ENCODE measurements at places on chromosomes 7 and 10. TPM values are rescaled to one million over a fixed set of nuclear protein-coding genes. Genes with fewer than 3 reads are reported as not detected.

Gene PILRA
- total RNA-seq, result 3.8 TPM

Gene GRM8
- 5.3 TPM for total RNA-seq

Gene STK31
- 6.6 TPM for total RNA-seq

Gene ANXA8L1
- total RNA-seq, result not detected

Gene SOSTDC1
- 13.1 TPM for total RNA-seq

Gene MYL10
- total RNA-seq, result not detected

Gene FEZF1
- not detected for total RNA-seq

Gene PLAC9
- 1.3 TPM for total RNA-seq

Gene CYP3A5
- total RNA-seq, result 0.63 TPM

Gene CDK5
- total RNA-seq, result 36.6 TPM

Gene CPA2
- total RNA-seq, result not detected

Gene CALHM1
- not detected for total RNA-seq

Gene SPDYE9
- not detected for total RNA-seq

Gene SLC35B4
- 35.4 TPM for total RNA-seq

Gene ARF5
- 80.8 TPM for total RNA-seq

Gene CLEC2L
- total RNA-seq, result 1.9 TPM

Gene LMOD2
- not detected for total RNA-seq

Gene PAX4
- total RNA-seq, result not detected

Data from parietal lobe (tissue), 2 donors.